Activated CD4-positive, alpha-beta memory T cell treated with anti-CD3 and anti-CD28 coated beads for 36 hours (primary cell): ENCODE measurements at places on chromosomes 2 and 18.

GRCh38 chr2:101408925-101409324 lies 21.6 kb upstream of the CREG2 start:
- no peak for DNase-seq

DNA sequence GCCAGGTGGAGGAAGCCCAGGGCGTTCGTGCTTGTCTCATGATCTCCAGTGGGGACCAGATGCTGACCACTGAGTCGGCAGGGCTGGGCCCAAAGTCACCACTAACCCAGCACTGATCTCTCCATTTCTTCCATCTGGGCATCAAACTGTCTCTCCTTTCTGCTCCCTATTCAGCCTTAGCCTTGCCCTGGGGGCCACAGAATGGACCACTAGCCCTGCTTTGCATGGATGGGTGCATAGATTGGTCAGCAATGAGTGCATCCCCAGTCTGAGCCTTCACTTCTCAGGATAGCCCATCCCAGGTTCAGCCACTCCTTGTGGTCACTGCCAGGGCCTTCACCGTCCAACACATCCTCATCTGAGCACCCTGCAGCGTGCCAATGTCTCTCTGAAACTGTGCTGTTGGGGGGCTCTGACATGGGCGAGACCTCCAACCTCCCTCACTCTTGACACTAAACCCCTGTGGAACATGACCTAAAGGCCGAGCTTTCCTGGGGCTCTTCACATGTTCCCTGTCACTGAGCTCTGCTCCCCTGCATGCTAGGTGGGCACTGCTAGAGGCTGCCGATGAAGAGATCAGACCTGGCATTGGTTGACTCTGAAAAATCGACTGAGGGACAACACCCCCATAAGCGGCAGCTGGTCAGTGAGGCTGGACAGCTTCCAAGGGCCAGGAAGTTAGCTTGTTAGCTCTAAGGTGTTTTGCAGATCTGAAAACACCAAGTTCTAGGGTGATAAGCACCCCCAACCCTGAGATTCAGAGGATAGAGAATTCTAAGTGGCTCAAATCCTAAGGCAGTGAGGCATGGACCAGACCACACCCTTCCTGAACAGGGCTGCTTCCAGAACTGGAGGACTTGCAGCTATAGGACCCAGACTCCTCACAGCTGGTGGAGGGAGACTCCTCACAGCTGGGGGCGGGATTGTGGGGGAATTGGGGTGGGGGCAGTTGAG lies 61.7 kb downstream of the HS1BP3 start:
- no peak for DNase-seq

DNA sequence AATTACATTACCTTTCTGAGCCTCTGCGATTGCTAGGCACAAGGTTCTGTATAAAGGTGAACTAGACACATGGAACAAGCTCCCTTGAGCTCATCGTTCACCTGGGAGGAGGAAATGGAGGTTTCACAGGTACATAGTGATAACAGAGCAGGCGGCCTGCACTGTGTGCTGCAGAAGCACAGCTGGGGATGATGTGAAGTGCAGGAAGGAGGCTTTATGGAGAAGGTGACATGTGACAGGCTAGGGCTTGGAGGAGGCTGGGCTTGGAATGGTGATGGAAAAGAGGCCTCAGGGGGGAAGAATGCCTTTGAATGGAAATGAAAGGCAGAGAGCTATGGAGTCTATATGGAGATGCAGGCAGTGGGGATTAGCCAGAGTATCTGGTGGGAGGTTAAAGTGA lies 22.9 kb downstream of the MARCHF4 start:
- DNase-seq = no peak

- no peak for DNase-seq
Measured at GRCh38 chr18:70072678-70073077, 125.0 kb upstream of the CD226 start.

GRCh38 chr2:91748902-91749301 lies 3057.4 kb downstream of the RPIA start:
- no peak for DNase-seq

DNA sequence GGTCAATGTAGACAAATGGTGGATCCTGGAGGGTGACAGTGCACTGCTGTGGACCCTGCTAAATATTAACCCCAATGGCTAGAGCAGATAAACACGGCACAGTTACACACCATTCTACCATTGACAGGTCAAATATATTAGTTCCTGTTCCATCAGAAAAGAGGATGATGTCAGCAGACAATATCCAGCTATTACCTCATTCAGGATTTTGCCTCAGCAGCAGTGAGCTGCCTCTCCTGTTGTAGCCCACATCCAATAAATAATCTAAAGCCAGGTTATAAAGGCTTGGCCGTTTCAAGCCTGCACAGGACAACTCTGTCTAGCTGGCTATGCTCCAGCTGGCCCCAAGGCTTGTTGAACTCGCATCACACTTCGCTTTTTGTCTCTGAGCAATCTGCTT lies 31.6 kb upstream of the NETO1 start:
- no peak for DNase-seq

GRCh38 chr18:44098551-44099098 lies 582.1 kb upstream of the SETBP1 start:
- no peak for DNase-seq

GRCh38 chr18:64972545-64972944 lies 778.3 kb upstream of the CDH7 start:
- DNase-seq = no peak

DNA sequence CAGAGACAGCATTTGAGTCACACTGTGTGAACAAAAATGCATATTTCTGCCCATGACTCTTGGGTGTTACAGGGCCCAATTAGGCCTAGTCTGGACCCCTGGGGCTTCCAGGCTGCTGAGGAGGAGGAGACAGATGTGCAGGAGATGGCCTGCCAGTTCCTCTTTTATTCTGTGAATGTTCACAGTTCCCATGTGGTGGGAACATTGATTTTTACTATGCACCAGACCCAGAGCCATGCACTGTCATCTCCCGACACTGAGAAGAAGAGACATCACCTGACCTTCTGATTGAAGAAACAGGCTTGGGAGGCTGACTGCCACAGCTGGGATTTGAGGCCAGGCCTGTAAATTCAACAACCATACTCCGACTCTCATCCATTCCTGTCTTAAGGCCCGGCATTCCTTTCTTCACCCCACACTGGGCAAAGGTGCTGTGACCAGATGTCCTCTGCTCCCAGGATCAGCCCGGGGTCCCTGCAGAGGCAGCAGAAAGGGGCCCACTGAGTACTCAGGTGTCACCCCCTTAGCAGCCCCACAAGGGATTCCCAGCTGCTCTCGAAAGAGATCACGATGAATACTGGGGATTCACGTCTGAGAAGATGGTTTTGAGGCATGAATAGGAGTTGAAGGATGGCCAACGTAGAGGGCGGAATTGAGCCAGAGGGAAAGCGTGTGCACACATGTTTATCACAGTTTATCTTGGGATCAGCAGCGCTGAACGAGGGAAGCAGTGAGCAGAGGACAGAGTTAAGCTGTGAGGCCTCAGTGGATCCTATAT lies 3.6 kb upstream of the TFCP2L1 start:
- DNase-seq = no peak

- no peak for DNase-seq
Measured at GRCh38 chr2:234716271-234716670, 219.4 kb upstream of the ARL4C start.

DNA sequence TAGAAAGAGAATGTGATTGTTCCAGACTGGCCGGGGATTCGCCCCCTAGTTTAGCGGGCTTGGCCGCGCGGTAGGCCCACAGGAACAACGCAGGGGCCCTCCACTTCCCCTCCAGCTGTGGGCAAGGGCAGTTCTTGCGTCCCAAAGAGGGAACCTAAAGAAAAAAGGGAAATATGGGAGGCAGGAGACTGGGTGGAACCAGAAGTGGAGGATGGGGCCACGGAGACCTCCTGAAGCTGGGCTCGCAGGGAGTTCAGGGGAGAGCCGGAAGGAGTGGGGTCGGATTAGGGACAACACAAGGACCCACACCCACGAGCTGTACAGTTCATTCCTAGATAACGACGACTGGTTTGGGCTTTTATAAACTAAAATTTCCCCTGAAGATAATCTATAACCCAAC lies 18.2 kb downstream of the GNLY start:
- DNase-seq = no peak

GRCh38 chr2:129757915-129758783 lies 221.3 kb upstream of the RAB6C start:
- no peak for DNase-seq

- no peak for DNase-seq
Measured at GRCh38 chr2:160667811-160668210, 174.2 kb upstream of the RBMS1 start.

GRCh38 chr18:6024745-6025248 lies 129.5 kb upstream of the TMEM200C start:
- DNase-seq = no peak

GRCh38 chr2:95014126-95014708 lies 11.3 kb upstream of the MAL start:
- no peak for DNase-seq

DNA sequence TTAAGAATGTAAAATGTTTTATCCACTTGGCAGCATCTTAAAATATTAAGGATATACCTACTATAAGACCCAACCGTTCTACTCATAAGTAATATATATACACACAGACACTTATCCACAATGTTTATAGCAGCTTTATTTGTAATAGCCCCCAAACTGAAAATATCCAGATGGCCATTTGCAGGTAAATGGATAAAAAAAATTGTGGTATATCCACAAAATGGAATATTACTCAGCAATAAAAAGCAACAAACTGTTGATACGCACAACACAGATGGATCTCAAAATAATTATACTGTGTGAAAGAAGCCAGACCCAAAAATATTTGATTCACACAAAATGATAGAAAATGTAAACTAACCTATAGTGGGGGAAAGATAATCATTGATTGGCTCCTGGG lies 122.0 kb downstream of the ARHGAP28 start:
- DNase-seq = no peak

DNA sequence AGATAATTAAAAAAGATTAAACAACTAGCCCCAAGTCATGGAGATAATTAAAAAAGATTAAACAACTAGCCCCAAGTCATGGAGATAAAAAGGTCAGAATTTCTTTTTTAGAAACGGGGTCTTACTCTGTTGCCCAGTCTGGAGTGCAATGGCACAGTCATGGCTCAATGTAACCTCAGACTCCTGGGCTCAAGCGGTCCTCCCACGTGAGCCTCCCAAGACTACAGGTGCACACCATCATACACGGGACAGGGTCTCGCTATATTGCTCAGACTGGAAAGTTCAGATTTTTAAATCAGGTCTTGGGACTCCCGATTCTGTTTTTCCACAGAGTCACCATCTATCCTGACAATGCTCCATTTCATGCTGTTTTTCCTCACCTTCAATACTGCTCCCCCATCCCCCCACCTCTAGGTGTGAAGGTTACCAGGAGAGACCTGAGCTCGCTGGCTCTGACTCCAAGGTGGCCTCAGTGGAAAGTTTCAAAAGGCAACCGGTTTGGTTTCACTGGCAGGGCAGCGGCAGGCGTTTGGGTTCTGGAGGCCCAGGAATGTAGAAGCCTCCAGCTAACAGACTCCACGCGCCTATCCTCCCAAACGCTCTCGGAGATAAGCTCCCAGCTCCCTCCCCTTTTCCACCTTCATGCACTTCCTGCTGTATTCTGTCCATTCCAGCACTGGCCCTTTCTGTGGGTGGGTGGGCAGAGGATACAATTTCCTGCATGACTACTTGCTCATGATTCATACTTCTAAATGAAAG lies 2.9 kb upstream of the SEMA4C start:
- DNase-seq = peak; percentile 31

GRCh38 chr2:206981739-206982340 lies 42.5 kb downstream of the CPO start:
- DNase-seq = peak; percentile 70

DNA sequence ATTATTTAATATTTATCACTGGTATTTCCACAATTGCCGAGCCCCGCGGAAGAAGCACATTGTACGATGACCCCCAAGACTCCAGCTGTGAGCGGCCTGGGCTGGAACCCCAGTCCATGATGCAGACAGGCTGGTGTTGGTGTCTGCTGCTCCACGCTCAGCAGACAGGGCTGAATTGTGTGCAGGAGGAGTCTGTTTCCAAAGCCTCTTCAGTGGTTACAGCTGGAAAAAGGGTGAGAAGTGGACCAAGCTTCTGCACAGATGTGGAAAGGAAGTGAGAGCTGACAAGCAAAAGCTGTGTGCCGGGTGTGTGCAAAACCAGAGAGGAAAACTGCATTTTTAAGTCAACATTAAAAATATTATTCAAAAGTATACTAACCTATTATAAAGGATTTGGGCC lies 500.4 kb downstream of the GALR1 start:
- DNase-seq = no peak

GRCh38 chr2:31956312-31956711 lies 54.5 kb downstream of the MEMO1 start:
- DNase-seq = no peak

GRCh38 chr2:111898703-111899514 lies 502 bp downstream of the MERTK start:
- peak; percentile 33 for DNase-seq

DNA sequence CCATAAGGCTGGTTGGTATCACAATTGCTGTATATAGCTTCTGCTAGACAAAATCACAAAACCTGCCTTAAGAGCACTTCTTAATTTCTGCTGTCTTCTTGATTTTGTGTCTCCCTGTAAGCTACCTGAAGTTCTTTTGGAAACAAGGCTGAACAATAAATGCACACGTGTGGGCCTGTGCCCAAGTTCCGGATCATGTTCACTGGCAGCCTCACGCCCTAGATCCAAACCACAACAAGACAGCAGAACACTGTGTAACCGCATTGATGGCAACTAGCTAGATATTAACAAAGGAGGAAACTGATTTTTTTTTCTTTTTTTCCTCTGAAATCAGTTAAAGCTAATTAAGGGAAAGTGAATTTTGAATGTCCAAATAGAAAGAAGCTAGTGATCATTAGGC lies 81.5 kb upstream of the LYPD6B start:
- no peak for DNase-seq

DNA sequence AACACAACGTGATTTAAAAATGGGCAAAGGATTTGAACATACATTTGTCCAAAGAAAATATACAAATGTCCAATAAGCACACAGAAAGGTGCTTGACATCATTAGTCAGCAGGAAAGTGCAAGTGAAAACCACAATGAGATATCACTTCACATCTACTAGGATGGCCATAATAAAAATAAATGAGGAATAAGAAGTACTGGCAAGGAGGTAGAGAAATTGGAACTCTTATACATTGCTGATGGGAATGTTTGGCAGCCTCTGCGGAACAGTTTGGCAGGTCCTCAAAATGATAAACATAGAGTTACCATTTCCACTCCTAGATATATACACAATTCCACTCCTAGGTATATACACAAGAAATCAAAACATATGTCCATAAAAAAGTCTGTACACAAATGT lies 51.0 kb upstream of the PGAP1 start:
- no peak for DNase-seq
